ENCODE measurements at places on chromosomes 5 and 9. TPM values are rescaled to one million over a fixed set of nuclear protein-coding genes. Genes with fewer than 3 reads are reported as not detected.

The PCDHB8 gene
- 0.19 TPM for total RNA-seq

The DYNC2I2 gene
- 143 TPM for total RNA-seq

The BARHL1 gene
- total RNA-seq: not detected

The TSLP gene
- not detected for total RNA-seq

The UAP1L1 gene
- total RNA-seq: 16.6 TPM

The C9 gene
- not detected for total RNA-seq

The ZNF782 gene
- total RNA-seq: 1.1 TPM

The NIPSNAP3A gene
- total RNA-seq: 14.3 TPM

The SV2C gene
- not detected for total RNA-seq

The GFI1B gene
- total RNA-seq: 0.17 TPM

The FAF2 gene
- 44.1 TPM for total RNA-seq

The ADAMTSL1 gene
- 0.13 TPM for total RNA-seq

The ALG2 gene
- 47.4 TPM for total RNA-seq

The PAX5 gene
- not detected for total RNA-seq

The ITGA2 gene
- 10.4 TPM for total RNA-seq

The ACO1 gene
- 26.0 TPM for total RNA-seq

The MLANA gene
- not detected for total RNA-seq

The GRM6 gene
- total RNA-seq: not detected

The GRIN3A gene
- total RNA-seq: not detected

The CD274 gene
- total RNA-seq: 1.4 TPM

The VLDLR gene
- 18.0 TPM for total RNA-seq

The SH2D3C gene
- 0.15 TPM for total RNA-seq

The MYORG gene
- 6.3 TPM for total RNA-seq

The AGXT2 gene
- total RNA-seq: not detected

The PGM5 gene
- not detected for total RNA-seq
